PC-9 (cell line): ENCODE measurements at places on chromosomes 1 and 21. TPM values are rescaled to one million over a fixed set of nuclear protein-coding genes. Genes with fewer than 3 reads are reported as not detected.
A peak's percentile ranks its signal among the peaks of the same experiment; 100 is the strongest.

DNA sequence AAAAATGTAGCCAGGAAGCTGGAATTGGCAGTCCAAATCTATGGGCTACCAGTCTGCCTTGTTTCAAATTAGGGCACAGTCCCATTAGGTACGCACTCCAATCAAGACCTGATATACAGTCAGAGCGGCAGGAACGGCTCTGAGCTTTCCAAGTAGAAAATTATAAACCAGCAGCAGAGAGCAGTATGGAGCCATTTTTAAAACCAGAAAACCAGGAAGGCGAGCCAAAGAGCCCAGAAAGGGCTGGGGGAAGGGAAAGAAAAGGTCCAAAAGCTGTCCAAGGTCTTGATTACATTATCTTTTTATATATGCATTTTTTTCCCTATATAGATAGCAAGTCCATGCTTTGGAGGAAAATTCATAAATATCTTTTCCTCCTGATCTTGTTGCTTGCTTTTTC is 719.0 kb downstream of the RWDD3 start:
- DNase-seq = no peak

FAM110D gene
- 0.23 TPM in 1 of 2 replicates, not detected in the other for total RNA-seq

DNA sequence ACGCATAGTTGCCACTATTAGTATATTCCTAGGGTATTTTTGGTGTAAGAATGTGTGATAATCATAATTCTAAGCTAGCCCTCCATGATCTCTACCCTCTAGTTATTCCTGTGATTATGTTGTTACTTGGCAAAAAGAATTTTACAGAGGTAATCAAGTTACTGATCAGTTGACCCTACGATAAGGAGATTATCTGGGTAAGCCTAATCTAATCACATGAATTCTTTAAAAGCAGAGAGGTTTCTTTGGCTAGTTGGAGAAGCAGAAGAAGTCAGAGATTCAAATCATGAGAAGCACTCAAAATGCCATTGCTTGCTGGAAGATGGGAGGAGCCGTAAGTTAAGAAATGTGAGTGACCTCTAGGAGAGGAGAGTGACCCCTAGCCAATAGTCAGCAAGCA is 72.7 kb downstream of the RPE65 start:
- no peak for DNase-seq

OR2M3 gene
- total RNA-seq = 0.20 and 0.35 TPM in 2 replicates

NT5C1A gene
- total RNA-seq = not detected in 2 replicates

SPRR2D gene
- not detected in 2 replicates for total RNA-seq

- DNase-seq = no peak
Measured at GRCh38 chr1:19815801-19816736, 986 bp upstream of the RNF186 start.

- DNase-seq = no peak
Measured at GRCh38 chr1:159906960-159907359, 7.0 kb upstream of the CFAP45 start.

DNA sequence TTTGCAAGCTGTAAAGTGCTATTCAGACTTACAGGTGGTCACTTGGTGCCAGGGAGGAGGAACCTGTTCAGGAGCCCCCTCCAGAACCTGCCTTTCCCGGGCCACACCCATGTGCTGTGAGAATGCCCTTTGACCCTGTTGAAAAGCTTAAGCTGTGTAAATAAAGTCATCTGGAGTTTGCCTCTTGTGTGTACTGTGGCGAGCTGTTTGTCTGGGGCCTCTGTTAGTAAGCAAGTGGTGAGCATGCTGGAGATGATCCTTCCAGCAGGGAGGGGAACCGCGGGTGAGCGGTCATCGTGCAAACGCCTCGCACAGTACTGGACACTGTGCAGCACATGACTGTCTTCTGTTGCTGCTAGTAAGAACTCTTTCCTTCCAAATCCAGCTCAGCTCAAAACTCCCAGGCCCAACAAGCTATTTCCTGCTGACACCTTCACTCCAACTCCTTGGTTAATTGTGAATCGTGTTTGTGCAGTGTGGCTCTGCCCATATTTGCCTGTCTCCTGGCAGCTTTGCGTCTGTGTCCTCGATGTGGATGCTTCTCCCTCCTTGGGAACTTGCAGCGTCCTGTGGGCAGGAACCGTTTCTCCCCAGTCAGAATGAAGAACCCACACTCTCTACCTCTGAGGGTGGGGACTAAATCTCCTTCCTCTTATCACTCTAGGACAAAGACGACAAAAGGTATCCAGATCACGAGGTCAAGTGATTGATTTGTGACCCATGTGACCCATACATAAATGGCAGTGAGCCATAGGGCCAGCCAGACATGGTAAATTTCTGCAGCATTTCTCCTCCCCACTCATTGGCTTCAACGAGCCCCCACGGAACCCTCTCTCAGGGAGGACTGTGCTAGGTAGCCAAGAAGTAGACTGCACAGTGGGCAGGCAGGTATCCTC is 13.9 kb upstream of the BTG2 start:
- DNase-seq = no peak

- DNase-seq = no peak
Measured at GRCh38 chr1:94303005-94303404, 65.6 kb upstream of the ARHGAP29 start.

DNA sequence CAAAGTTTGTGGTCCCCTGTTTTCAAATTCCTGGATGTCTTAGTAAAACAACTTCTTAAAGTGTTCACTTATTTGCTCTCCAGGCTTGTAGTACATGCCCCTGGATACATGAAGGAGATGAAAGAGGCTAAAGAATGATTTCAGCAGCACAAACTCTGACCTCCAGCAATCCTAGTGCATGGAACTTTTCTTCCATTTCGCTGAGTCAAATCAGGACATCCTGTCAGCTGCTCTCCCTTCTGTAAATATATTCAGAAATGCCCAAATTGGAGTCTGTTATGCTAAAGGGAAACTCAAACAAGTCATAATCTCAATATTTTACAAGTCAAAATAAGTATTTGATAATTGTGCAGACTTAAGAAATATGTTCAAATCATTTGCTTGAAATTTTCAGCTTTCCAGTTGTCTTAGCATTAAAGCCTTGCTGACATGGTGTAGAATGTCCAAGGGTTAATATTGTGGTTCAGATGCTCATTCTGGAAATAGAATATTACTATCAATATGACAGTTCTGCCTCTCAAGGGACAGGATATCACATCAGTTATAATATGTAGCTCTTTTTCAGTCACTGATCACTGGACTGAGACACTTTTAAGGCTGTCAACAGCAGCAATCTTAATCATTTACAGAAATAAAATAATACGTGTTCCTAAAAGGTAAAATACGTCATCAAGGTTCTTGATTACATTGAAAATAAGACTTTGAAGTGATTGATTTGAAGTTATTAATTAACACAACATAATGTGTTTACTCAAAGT is 1157.3 kb downstream of the PLA2G4A start:
- no peak for DNase-seq

ATP1A4 gene
- not detected in 2 replicates for total RNA-seq

GRCh38 chr1:234499943-234500245 is 20.9 kb upstream of the TARBP1 start:
- DNase-seq = no peak

NPL gene
- total RNA-seq = 2.3 and 3.0 TPM in 2 replicates

DNA sequence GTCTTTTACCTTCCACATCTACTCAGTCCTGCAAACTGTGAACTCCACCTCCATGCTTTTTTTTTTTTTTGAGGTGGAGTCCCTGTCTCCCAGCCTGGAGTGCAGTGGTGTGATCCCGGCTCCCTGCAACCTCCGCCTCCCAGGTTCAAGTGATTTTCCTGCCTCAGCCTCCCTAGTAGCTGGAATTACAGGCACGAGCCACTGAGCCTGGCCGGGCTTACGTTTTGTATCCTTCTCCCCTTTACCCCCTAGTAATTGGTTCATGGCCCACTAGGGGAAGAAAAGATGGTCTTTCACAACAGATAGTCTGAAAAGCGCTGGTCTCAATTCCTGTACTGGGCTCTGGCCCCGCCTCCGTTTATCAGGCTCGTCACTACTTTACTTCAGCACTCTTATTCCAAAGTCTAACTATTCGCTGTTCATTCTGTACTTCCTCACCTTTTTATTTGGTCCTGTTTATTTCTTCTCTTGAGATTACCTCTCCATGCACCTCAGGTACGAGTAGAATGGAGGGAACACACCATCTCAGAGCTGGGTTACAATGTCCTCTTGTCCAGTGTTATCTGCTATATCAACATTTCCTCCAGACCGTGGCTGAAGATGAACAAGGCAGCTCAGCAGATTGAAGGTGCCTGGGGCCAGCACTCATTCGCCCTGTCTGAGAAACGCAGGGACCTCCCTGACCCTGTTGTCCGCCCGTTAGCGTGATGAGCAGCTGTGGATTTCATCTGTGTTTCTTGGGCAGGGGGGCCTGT is 16.2 kb downstream of the CNST start:
- DNase-seq = no peak

ST6GALNAC5 gene
- 0.24 and 0.85 TPM in 2 replicates for total RNA-seq

GRCh38 chr1:90708236-90708786 is 8.8 kb downstream of the BARHL2 start:
- DNase-seq = no peak

TMEM51 gene
- total RNA-seq = 11.7 and 12.7 TPM in 2 replicates

LEFTY2 gene
- total RNA-seq = not detected in 2 replicates

IGSF3 gene
- total RNA-seq = 27.8 and 30.1 TPM in 2 replicates

DNA sequence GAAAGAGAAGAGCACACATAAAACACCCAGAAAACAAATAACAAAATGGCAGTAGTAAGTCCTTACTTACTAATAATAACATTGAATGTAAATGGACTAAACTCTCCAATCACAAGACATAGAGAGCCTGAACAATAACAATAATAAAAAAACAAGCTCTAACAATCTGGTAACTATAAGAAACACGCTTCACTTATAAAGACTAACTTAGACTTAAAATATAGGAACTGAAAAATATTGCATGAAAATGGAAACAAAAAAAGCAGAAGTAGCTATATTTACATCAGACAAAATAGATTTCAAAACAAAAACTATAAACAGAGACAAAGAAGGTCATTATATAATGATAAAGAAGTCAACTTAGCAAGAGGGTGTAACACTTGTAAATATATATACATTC is 83.1 kb upstream of the LYPLAL1 start:
- no peak for DNase-seq

ADGRB2 gene
- 15.6 and 28.5 TPM in 2 replicates for total RNA-seq

- no peak for DNase-seq
Measured at GRCh38 chr1:19644681-19645410, 735 bp downstream of the NBL1 start.

SEMA4A gene
- total RNA-seq = 16.2 and 19.1 TPM in 2 replicates

FCRL5 gene
- not detected in 2 replicates for total RNA-seq

MASP2 gene
- not detected in 2 replicates for total RNA-seq

MYOM3 gene
- total RNA-seq = 11.9 and 14.5 TPM in 2 replicates

- DNase-seq = peak; percentile 98
Measured at GRCh38 chr1:21626921-21627339, 42.2 kb downstream of the RAP1GAP start.

DNA sequence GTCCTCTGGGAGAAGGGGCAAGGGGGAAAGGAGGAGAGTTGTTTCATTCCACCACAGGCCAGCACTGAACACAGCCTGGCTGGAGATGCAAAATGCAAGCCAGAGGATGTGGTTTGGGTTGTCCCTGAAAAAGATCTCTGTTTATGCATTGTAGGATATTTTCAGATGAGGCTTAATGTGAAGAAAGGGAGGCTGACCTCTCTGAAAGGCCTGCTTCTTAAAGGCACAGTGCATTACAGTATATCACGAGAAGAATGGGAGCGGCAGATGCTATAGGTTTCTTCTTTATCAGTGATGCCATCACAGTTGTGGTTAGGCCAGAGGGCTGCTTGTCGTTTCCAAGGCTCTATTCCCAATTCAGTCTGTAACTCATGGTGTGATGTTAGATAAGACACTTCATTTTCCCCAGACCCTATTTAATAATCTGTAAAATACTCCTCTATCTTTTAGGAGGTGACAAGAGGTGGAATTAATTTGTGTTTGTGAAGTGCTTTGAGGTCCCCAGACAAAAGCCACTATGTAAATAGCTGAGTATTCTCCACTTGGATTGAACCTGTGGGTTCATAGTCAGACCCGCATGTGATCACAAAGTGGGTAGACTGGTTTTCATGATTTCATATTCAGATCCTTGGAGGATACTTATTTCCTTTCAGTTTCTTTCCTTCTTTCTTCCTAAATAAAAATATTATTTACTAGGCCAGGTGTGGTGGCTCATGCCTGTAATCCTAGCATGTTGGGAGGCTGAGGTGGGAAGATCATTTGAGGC is 76.5 kb upstream of the WDR26 start:
- peak; percentile 76 for DNase-seq

GRCh38 chr21:46562472-46562871 is 42.4 kb downstream of the S100B start:
- no peak for DNase-seq

CD1E gene
- total RNA-seq = not detected in 2 replicates

DNA sequence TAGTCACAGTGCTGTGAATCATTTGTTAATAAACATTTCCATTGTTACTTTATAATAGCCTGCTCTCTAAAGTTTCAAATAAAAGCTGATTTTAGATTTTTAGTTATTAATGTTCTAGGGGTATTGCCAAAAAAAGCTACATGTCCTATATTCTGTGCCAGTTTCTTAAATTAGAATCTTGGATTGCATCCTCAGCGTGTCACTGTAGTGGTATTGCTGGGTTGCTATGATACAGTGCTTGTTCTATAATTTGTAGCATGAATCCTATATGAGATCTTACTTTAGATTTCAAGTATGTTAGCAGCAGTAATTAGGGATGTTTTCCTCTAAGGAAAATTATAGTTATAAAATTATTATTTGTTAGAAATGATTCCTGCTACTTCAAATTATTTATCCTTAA is 16.4 kb downstream of the PPP2R5A start:
- DNase-seq = no peak

- DNase-seq = peak; percentile 51
Measured at GRCh38 chr1:3570066-3570986, 41.0 kb downstream of the MEGF6 start.

AIM2 gene
- not detected in 2 replicates for total RNA-seq

GRCh38 chr1:54461731-54462596 is 55.8 kb upstream of the SSBP3 start:
- DNase-seq = no peak

RAB42 gene
- total RNA-seq = 7.6 and 13.2 TPM in 2 replicates
